Choroid plexus epithelial cell (primary cell): ENCODE measurements at places on chromosomes 3 and 15.

DNA sequence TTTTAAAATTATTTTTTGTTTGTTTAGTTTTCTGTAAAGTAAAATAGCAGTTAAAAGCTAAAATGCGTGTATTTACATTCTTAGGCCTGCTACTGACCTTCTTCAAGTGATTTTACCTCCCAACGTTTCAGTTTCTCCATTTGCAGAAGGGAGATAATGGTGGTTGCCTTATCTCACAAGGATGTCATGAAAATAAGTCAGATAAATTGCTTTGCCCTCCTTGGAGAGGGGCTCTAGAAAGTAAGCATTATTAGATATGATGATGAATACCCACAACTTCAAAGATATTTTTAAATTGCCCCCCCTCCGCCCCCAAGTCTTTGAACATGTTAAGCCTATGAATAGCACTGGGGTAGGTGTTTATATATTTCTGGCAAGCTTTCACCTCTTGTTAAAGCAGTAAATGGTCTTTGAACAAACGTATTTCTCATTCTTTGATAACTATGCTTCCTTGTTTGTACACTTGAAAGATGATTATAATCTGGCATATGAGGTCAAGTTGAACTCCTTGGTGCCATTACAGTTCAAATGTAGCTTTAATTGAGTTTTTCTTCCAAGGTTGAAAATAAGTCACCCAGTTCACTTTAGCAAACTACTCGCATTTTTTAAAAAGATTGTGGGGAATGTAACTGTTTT is 6.4 kb downstream of the TERC start:
- DNase-seq = no peak

GRCh38 chr3:126314790-126315658 is 42.2 kb downstream of the KLF15 start:
- DNase-seq = no peak

DNA sequence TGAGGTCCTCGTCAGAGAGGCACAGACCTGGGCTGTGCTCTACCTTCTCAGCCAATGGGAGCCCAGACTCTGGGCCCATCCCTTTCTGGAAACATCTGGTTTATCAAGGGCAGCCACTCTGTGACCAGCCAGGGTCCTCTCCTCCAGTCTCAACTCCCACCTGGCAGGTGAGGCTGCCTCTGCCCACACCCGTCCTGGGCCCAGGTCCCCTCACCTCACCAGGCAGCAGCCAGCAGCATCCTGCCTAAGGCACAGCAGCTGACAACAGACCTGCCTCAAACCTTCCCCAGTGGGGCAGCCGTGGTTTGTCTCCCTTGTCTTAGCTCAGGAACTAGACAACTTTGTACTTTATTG is 8.7 kb upstream of the VIPR1 start:
- no peak for DNase-seq

GRCh38 chr15:91940496-91941381 is 87.2 kb downstream of the SLCO3A1 start:
- DNase-seq = no peak

GRCh38 chr3:184908859-184909258 is 96.9 kb downstream of the VPS8 start:
- no peak for DNase-seq

- peak; percentile 41 for DNase-seq
Measured at GRCh38 chr3:113536627-113537101, 4.3 kb downstream of the SIDT1 start.
